ENCODE measurements at places on chromosomes 4 and X. TPM values are rescaled to one million over a fixed set of nuclear protein-coding genes. Genes with fewer than 3 reads are reported as not detected.

The SYP gene
- total RNA-seq, result 0.18 TPM

The PRDM8 gene
- total RNA-seq, result 7.8 TPM

The ZFYVE28 gene
- 14.0 TPM for total RNA-seq

The LRAT gene
- total RNA-seq, result 0.57 TPM

The LRIT3 gene
- under 0.01 TPM for total RNA-seq

The SPATA4 gene
- not detected for total RNA-seq

The MRFAP1 gene
- 142 TPM for total RNA-seq

The ADGRL3 gene
- total RNA-seq, result 7.9 TPM

DNA sequence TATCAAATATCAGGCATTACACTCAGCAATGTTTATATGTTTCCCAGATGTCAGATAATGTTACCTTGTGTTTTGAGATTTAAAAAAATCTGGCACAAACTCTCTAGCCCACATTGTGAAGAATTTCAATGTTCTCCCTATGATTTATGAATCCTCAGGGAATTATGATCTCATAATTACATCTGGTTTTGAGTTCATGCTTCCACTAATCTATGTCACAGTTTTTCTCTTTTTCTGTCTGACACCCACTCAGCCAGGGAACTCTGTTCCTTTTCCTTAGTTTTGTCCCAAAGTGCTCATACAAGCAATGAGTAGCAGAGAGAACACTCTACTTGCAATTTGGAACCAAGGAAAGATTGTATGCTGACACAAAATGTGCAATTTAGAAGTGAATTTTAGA lies 212.1 kb upstream of the POF1B start:
- no peak for DNase-seq

DNA sequence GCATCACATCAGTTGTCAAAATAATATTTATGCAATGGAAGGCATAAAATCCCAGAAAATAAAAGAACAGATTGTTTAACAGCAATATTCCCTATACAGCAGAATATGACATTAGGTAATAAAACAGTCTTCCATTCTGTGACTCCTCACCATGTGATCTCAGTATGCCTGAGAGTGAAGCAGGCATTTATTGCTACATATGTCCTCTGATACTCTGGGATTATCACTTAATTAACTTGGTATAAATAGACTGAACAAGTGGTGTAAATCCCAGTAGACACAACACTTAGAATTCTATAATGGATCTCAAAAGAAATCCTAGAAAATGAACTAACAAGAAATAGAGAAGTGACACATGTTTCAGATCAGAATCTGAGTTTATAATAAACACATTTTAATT lies 841.3 kb downstream of the PDHA2 start:
- no peak for DNase-seq

GRCh38 chr4:6372649-6373525 lies 99.5 kb downstream of the PPP2R2C start:
- peak; percentile 20 for DNase-seq

DNA sequence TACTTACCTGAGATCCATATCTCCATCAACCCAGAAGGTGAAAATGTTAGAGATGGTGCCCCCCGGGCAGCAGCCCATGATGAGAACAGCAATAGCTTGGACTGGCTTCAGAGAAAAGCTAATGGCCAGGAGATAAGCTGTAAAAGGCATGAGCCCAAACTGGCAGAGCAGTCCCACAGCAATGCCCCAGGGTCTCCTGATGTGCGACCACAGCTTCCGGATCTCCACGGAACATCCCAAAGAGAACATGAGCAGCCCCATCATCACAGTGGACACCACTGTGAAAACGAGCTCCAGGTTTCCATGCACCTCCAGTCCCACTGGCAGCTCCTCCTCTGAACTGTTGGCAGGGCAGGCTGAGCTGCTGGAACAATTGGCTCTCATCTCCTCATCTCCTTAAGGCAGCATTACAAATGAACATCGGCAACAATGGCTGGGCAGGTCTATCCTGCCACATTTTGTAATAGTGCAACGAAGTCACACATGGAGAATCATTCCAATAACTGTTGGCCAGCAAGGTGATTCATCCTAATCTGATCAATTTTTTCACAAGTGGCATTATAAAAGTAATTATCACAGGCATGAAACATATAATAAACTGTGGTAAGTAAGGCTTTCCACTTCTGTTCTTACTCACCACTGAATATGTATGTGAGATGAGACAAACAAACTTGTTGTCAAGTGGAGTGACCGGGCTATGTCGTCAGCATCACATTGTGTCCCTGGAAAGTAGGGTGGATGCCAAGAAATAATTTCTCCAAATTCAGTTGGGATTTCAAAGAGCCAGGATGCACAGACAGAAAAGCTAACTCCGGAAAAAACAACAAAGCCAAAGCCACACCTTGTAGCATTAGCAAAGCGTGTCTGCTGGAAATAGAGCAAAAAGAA lies at the start of gene SLC10A6:
TSS of gene SLC10A6 (minus strand) at position 653 of the 888 bp plus-strand sequence. CDS start at position 384, 269 bp downstream.
- DNase-seq, result no peak

DNA sequence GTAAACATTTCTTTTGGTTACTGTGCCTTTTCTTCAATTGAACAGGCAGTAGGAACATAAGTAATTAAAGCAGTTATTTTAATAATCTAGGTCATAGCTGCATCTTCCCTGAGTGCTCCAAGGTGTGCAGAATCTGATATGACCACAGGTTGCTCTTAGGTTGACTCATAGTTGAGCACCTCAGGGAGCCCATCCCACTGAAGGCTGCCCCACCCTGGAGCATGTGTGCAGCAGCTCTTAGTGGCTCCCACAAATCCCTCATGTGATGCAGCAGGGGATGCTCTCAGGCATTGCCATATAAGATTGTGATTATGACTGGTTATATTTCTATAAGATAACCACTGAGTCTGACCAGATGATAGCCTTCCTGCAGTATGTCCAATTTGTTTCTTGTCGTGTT lies 72.3 kb downstream of the ZNF518B start:
- no peak for DNase-seq

DNA sequence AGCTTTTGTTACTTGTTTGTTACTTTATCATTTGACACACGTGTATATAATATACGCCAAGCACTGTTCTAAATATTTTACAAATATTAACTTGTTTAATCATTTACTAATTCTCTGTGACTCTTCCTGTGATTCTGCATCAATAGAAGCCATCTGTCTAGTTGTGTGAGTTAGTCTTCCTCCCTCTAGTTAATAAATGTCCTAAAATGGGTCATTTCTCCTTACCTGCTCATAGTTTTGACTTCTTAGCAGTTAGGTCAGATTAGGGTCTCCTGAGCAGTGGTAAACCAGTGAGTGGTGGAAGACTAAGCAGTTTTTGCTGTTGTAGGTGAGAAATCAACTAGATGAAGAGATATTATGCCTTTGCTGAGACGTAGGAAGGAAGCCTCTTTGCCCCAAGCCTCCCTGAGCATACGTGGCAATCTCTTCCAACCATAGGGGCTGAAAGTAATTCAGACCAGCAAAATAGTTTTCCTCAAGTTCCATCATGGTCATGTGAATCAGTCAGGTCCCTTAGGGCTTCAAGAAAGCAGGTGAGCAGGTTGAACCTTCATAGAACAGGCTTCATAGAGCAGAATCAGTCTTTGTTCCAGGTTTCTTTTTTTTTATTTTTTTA lies 38.7 kb upstream of the THOC2 start:
- no peak for DNase-seq

DNA sequence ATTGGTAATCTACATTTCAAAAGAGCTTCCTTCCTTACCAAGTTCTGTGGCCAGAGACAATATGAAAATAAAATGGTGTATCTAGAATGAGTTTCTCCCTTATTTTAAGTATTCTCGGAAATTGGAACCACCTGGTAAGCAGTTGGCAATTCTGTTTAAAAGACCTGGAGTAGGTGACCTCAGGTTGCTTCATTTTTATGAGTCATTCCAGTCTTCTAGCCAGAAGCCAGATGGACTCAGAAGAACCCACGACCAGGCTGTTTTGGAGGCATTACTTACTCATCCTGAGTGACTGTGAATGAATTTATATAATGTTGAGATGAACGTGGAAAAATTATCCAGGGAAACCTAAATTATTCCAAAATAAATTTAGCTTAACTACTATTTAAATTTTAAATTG lies 9.1 kb downstream of the BMPR1B start:
- peak; percentile 51 for DNase-seq

GRCh38 chrX:149881081-149881711 lies at the start of gene MAGEA8:
Gene MAGEA8, plus strand, starts transcription at chrX:149881183. Its CDS starts 3,090 bp downstream, at chrX:149884273.
- no peak for DNase-seq

- no peak for DNase-seq
Observed at GRCh38 chrX:80705379-80705778, 104.3 kb downstream of the BRWD3 start.

- no peak for DNase-seq
Observed at GRCh38 chrX:17725181-17725580, 12.1 kb upstream of the SCML1 start.

DNA sequence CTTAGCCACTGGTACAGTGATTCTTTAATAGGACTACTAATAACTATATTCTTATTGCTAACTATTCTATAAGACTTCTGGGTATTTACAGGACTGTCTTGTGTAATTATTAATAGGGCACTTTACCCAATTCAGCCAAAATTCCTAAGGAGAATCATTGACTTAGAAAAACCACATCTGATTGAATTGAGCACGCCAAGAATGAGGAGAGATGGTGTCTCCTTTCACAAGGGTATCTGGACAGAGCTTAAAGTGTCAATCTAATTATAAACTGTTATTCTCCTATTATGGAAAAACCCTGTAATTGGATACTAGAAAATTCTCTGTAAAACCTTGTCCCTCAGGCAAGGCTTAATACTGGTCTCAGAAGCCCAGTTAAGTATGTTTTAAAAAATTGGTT lies 111.1 kb upstream of the TLL1 start:
- DNase-seq, result no peak

GRCh38 chr4:86448871-86449270 lies 89.0 kb upstream of the MAPK10 start:
- DNase-seq, result no peak

GRCh38 chrX:2707334-2707760 lies 16.3 kb downstream of the CD99 start:
- peak; percentile 64 for DNase-seq

- no peak for DNase-seq
Observed at GRCh38 chr4:175071123-175071522, 153.0 kb downstream of the ADAM29 start.

- DNase-seq, result no peak
Observed at GRCh38 chr4:90889171-90889570, 762.0 kb downstream of the CCSER1 start.

GRCh38 chr4:2442175-2442993 lies 23.6 kb downstream of the CFAP99 start:
- no peak for DNase-seq

DNA sequence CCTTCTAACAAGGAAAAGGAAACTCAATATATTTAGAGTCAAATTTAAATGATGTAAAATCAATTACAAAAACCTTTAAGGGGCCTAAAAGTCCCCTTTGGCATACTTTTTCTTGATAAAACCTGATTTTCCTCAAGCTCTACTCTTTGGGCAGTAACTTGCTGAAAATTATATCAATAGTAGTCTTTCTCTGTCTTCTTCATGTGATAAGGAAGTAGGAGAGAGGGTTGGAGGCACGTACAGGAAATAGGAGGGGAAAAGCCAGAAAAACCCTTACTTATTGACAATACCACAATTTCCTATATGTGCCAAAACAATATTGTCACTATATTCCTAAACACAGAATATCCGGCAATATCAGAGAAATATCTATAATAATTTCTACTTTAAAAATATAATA lies 9.6 kb downstream of the RHOH start:
- DNase-seq, result no peak

DNA sequence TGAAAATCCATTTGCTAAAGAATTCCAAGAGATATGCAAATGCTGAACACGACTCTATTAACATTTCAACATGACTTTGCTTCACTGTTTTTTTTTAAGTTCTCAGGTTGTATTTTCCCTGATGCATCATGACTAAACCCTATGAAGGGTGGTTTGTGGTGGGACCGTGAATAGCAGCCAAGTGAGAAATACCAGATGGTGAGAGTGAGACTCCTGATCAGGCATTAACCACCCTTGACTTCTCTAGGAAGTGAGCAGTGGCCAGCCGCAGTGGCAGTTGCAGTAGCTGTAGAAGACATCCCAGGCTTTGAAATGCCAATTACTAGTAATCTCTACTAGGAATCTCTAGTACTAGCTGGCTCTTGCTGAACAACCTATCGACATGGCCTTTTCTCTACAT lies 383.4 kb downstream of the FAM133A start:
- no peak for DNase-seq

- DNase-seq, result no peak
Observed at GRCh38 chrX:8433109-8434062, 31.2 kb upstream of the VCX3B start.

- no peak for DNase-seq
Observed at GRCh38 chrX:129035180-129035579, 488.1 kb downstream of the SMARCA1 start.

- DNase-seq, result no peak
Observed at GRCh38 chrX:138928737-138929459, 217.4 kb upstream of the FGF13 start.

- DNase-seq, result no peak
Observed at GRCh38 chr4:104501290-104501689, 6.6 kb upstream of the CXXC4 start.

GRCh38 chrX:72201836-72202536 lies 20.4 kb downstream of the PIN4 start:
- DNase-seq, result peak; percentile 78

GRCh38 chr4:37522996-37523395 lies 163.2 kb downstream of the RELL1 start:
- no peak for DNase-seq

- peak; percentile 70 for DNase-seq
Observed at GRCh38 chrX:56798866-56799758, 70.1 kb downstream of the NBDY start.

GRCh38 chr4:83019794-83020494 lies 9.3 kb upstream of the LIN54 start:
- no peak for DNase-seq

DNA sequence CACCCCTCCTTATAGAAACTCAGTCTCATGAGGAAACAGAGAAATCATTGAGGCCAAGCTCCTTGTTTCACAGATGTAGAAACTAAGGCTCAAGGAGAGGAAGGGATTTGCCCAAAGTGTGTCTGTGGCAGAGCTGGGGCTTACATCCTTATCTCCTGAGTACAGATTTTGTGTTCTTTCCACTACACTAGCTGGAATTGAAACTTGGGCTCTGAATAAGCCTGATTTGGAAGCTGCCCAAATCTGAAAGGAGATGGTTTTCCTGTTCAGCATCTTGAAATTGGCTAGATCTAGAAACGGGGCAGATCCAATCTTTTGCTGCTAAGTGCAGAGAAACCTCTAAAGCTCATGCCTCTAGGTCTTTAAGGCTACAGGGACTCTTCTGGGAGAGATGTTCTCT lies 24.3 kb downstream of the AWAT2 start:
- peak; percentile 71 for DNase-seq

GRCh38 chrX:36684053-36684452 lies 324.1 kb upstream of the FAM47C start:
- DNase-seq, result no peak

- DNase-seq, result no peak
Observed at GRCh38 chr4:132792310-132792709, 356.8 kb upstream of the PCDH10 start.

DNA sequence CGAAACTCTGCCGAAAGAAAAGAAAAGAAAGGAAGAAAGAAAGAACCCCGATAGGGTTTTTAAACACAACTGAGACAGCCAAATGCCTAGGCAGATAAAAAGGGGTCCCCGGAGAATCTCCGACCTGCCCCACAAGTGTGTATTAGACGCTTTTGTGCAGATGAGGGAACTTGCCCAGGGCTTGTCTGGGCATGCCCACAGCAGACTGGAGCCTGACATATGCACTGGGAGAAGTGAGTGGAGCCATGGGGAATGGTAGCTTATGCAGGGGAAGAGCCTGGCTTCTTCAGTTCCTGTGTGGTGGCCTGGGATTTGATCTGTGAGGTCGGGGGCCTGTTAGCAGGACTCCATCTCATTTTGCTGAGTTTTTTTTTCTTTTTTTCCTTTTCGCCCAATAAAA lies 199.0 kb downstream of the GPC3 start:
- no peak for DNase-seq
